ENCODE measurements at places on chromosomes 13 and 19.

GRCh38 chr13:21594715-21595545 is 9.0 kb downstream of the MICU2 start:
- DNase-seq = no peak

GRCh38 chr19:42268704-42269477 is at the start of gene CIC:
Gene CIC (plus strand): TSS chr19:42269252. CDS start chr19:42271784, 2,532 bp downstream.
- peak; percentile 98 for DNase-seq

DNA sequence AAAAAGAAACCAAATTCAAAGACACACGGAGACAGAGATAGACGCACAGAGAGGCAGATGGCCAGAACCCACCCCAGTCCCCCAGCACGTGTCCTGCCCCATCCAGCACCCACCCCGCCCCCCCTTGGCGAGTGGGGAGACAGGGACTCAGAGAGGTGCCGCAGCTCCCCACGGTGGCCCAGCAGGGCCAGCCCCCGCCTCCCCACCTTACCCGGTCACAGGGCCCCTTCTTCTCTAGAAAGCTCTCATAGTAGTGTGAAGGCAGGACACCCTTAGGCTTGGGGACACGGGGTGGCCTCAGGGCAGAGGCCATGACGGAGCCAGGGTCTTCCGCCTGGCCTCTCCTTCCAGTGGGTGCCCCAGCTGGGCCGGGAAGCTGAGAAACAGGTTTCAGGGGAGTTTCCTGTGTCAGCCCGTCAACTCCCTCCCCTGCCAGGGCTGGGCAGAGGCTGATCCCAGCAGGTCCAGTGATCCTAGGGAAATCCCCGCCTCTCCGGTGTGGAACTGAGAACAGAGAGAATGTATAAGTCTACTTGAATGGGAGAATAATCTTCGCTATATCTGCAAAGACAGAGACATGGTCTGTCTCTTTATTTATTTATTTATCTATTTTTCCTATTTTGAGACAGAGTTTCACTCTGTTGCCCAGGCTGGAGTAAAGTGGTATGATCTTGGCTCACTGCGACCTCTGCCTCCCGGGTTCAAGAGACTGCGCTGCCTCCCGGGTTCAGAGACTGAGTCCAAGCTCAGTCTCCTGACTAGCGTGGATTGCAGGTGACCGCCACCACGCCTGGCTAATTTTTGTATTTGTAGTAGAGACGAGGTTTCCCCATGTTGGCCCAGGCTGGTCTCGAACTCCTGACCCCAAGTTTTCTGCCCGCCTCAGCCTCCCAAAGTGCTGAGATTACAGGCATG is at the start of gene STAP2:
Gene STAP2, minus strand, starts transcription at position 387 of the 915 bp plus-strand sequence. Its CDS starts 74 bp downstream, at position 313.
- no peak for DNase-seq

- DNase-seq = no peak
Observed at GRCh38 chr13:40586886-40587565, 79.4 kb downstream of the FOXO1 start.

- peak; percentile 56 for DNase-seq
Observed at GRCh38 chr19:16771618-16772017, 52.0 kb downstream of the NWD1 start.

DNA sequence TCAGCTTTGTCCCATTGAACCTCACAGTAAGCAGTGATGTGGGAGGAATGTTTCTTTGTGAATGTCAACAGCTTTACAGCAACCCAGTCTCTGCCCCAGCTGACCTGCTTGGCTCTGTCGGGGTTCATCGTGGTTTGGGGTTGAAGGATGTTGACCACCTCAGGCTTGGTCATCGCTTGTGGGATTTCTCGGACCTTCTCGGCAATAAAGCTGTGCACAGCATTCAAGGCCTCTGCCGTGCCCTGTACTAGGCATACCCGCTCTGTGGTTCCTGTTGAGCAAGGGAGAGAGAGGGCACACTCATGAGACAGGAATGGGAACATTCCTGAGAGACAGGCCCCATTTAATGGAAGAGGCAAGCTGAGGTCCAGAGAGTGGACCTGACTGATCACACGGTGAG is 20.0 kb downstream of the NOVA2 start:
- no peak for DNase-seq

- no peak for DNase-seq
Observed at GRCh38 chr19:18730885-18731513, 47.5 kb downstream of the CRTC1 start.

GRCh38 chr19:14433554-14434501 is 722 bp downstream of the PKN1 start:
- peak; percentile 62 for DNase-seq

DNA sequence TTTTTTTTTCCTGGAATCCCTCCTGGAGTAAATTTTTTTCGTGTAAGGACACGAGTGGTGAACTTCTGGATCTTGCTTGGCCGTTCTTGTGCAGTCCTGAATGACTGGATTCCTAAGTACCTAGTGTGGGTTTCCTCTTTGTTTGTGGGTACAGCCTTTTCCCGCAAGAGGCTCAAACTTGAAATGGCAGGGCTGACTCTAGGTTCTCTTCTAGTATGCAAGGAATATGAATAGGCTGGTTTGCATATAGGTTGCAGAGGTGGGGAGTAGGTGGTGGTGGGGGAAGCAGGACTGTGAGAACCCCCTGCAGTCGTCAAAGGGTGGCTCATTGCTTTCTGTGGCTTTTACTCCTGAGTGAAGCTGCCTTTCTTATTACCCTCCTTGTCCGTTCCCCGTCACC is 13.6 kb downstream of the UBAC2 start:
- peak; percentile 28 for DNase-seq

- DNase-seq = no peak
Observed at GRCh38 chr13:99600318-99600717, 99.0 kb downstream of the TM9SF2 start.
